ENCODE measurements at places on chromosomes 5 and 9.
A peak's percentile ranks its signal among the peaks of the same experiment; 100 is the strongest.

DNA sequence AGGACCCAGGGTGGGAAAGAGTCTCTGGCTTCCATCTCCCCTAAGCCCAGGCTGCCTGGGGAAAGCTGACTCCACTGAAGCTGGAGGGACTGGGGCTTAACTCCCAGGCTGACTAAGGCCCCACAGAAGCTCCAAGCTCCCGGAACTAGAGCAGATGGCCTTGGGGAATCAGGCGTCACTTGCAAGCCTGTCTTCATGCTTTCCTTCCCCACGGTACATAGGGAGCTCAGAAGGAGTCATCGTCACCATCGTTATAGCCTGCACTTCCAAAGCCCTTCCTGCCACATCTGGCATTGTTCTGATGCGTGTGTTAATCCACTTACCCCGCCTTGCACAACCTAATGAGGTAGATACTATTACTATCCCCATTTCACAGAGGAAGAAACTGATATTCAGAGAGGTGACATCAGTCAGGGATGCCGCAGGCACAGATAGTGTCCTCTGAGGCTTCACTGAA is 11.5 kb downstream of the AQP3 start:
- DNase-seq = no peak

GRCh38 chr9:22337261-22337660 is 109.4 kb upstream of the DMRTA1 start:
- no peak for DNase-seq

- DNase-seq = no peak
Observed at GRCh38 chr5:9168791-9169556, 376.9 kb downstream of the SEMA5A start.

GRCh38 chr9:137558127-137558526 is 6.4 kb downstream of the MRPL41 start:
- no peak for DNase-seq

DNA sequence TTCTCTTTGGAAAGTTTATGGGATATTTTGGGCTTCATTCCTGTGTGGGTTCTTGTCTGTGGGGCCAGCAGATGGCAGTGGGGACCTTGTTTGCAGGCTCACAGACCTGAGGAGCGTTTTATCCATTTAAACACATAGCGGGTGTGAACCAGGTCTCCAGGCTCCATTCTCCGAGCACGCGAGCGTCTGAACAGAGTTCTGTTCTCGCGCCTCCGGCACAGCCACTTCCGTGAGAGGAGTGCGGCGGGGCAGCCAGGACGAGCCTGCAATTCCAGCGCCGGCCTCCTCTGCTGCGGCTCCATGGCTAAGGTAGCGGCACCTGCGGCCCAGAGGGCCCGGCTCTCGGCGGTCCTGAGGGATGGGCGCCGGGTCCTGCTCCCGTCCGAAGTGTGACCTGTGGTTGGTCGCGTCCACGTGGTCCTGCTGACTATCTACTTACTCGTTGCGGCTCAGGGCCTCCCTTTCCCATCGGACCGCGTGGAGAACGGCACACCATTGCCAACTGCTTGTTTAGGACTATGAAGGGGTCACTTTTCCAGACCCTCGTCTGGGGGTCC is 7.3 kb downstream of the NRARP start:
- no peak for DNase-seq

DNA sequence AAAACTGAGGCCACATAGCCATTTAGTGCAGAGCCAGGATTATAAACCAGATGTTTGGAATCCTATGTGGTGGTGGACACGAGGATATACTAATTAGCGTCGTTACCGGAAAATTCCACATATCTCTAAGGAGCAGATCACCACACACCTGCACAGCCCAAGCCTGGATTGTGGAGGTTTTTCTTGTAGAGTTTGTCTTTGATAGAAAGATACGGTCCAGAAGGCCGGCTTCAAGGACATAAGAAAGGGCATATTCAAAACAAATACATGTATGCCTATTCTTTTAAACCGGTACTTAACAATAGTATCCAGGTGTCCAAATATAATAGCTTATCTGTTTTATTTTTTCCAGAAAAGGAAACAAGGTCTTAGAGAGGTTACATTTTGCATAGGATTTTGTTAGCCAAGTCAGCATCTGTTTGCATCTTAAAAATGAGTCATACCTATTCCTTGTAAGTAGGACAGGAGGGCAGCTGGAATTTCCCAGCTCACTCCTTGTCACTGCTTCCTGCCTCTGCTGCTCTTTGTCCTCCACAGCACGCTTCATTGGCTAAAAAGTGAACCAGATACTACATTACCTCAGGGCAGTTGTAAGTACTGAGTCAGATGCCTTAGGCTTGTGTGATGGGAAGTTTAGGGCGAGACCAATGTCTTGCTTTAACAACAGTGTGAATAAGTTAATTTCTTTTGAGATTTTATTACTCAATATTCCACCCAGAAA is 3.6 kb downstream of the TMC1 start:
- DNase-seq = no peak

- no peak for DNase-seq
Observed at GRCh38 chr5:54440456-54440893, 15.0 kb upstream of the HSPB3 start.

- DNase-seq = no peak
Observed at GRCh38 chr5:90131383-90132133, 278.0 kb downstream of the CETN3 start.

- DNase-seq = no peak
Observed at GRCh38 chr9:130288393-130288792, 22.8 kb downstream of the HMCN2 start.

- no peak for DNase-seq
Observed at GRCh38 chr5:50665091-50665490, 1.3 kb upstream of the PARP8 start.

GRCh38 chr5:156879665-156880285 is 29.7 kb downstream of the PPP1R2B start:
- DNase-seq = no peak

GRCh38 chr9:121858788-121859187 is 207.4 kb downstream of the DAB2IP start:
- no peak for DNase-seq

- DNase-seq = no peak
Observed at GRCh38 chr5:127001621-127002296, 28.6 kb downstream of the MARCHF3 start.

DNA sequence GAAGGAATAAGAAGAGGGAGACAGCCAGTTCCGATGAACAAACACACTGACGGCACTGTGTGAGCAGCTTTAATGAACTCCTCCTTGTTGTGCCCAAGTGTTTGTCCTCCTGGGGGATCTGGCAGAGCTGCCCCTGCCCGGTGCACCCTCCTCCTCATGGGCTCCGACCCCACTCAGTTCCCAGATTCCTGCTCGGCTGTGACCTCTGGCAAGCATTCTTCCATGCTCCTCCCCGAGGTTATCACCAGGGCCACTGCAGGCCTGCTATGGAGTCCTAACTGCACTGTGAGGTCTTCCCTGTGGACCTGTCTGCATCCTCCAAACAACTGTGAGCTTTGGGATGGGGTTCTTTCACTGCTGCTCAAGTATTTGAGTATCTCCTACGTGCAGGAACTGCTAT is 142.2 kb downstream of the DCP2 start:
- DNase-seq = no peak

DNA sequence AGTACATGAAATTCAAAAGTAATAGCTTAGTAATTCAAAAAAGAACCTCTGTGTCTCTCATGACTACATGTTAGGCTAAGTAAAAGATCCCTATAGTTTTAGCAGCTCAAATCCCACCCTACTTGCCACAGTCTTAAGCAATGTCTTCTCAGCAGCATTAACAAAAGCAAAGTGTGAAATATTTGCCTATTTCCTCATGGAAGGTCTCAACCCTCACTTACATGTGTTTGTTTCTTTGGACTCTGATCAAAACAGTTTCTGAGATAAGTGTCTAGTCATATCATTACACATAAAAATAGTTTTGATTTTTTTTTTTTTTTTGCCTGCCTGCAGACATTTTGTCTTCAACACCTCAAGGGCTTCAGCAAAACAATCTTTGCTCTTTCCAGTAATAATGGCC is 310.5 kb downstream of the CETN3 start:
- DNase-seq = no peak

DNA sequence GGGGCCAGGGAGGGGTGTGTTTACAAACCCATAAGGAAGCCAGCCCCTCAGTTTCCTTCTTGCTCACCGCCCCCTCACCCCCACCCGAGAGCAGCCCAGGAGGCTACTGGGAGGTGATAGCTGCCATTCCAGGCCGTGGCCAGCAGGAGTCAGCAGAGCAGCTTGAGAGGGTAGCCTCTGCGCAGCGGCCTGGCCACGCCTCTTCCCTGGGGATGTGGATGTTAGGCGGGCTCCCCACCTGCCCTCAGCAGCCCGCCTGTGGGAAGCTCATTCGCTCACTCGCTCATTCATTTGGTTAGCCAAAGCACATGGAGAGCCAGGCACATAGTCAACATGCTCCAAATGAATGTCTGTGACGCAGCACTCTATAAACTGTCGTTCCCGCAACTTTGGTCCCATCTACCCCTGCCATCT is 6.1 kb upstream of the DPM2 start:
- peak; percentile 54 for DNase-seq

GRCh38 chr5:139138809-139139208 is 59.4 kb downstream of the SIL1 start:
- no peak for DNase-seq

- peak; percentile 38 for DNase-seq
Observed at GRCh38 chr9:95023217-95024003, 294.1 kb downstream of the FANCC start.

GRCh38 chr5:146203872-146204192 is 427 bp downstream of the RBM27 start:
- DNase-seq = no peak

DNA sequence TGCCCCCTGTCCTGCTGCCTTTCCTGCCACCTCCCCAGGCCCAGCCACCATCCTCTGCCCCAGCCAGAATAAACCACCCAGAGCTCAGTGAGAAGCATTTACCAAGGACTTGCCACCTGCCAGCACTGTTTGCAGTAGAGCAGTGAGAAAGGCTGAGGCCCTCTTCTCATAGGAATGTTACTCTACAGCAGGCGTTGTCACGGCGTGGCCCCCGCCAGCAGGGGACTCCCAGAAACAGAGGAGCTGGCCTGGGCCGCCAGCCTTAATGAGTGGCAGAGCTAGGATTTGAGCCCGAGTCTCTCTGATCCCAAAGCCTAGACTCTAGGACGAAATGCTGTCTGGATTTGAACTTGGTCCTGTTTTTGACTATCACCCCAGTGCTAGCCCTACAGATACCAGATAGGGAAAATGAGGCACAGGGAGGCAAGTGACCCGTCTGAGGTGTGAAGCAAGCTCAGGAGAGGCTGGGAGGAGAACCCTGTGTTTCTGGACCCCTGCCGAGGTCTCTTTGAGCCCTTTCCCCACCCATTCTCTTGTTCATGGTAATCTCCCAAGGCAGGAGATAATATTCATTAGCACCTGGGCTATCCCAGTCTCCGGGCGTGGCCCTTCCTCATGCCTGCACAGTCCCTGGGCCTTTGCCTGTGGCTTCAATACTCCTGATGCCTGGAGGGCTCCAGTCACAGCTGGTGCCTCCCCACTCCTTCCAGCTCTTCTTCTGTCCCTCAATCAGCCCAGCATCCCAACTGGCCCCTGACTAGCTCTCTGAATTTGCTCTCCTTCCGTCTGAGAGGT is 30.7 kb downstream of the HRH2 start:
- no peak for DNase-seq

- DNase-seq = peak; percentile 24
Observed at GRCh38 chr5:65721720-65722574, at the start of the genes NLN and SGTB. TSS of gene NLN (plus strand) at chr5:65722205. CDS start at chr5:65722374, 169 bp downstream. TSS of gene SGTB (minus strand) at chr5:65722109. CDS start at chr5:65720807, 1,302 bp downstream.

DNA sequence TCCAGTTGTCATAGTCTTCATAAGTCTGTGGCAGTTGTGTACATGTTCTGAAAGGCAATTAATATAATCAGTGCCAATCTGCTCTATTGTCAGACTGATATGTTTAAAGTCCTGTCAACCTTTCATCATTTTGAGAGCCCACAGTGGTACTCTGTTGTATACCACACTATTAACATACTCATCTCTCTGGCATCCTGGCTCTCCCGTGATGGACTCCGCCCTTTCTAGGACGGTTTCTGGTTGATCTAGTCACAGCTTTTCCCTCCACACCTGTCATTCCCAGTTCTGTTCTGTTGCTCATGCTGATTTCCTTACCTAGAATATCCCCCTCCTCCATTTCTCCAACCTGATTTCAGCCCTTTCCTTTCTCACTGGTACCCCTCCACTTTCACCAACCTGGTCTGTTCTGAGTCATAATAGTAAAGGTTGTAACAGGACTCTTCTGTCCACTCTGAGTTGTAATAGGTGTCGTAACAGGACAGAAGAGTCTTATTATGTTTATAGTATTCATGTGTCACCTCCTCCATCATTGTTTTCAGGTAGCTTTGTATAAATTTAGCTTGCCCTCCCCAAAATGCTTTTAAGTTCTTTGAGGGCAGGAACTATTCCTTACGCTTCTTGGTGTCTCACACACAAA is 4.1 kb downstream of the PTCD2 start:
- DNase-seq = no peak

- DNase-seq = peak; percentile 93
Observed at GRCh38 chr9:128098297-128099230, 29.0 kb downstream of the PTGES2 start.

GRCh38 chr9:34233672-34234071 is 54.8 kb downstream of the UBAP1 start:
- DNase-seq = no peak

DNA sequence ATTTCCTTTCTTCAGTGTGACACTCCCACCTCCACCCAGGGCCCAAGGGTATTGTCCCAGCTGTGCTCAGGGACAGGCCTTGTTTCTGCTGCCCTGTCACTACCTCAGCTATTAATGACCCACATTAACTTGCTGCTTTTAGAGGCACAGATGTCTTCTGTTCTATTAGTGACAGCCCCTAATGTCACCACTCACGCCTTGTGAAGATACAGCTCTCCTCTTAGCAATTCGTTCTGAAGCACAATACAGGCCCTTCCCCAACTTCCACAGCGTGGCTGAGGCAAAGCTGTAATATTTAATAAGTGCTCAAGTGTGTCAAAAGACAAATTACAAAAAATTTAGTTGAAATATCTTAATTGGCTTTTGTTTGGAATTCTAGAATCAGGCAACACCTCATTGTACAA is 44.7 kb upstream of the HMGCS1 start:
- DNase-seq = no peak

GRCh38 chr5:137300411-137301240 is 198.5 kb downstream of the SPOCK1 start:
- DNase-seq = no peak

GRCh38 chr5:53463909-53464621 is 16.4 kb upstream of the FST start:
- no peak for DNase-seq

GRCh38 chr5:111083323-111083722 is 8.8 kb upstream of the WDR36 start:
- no peak for DNase-seq

DNA sequence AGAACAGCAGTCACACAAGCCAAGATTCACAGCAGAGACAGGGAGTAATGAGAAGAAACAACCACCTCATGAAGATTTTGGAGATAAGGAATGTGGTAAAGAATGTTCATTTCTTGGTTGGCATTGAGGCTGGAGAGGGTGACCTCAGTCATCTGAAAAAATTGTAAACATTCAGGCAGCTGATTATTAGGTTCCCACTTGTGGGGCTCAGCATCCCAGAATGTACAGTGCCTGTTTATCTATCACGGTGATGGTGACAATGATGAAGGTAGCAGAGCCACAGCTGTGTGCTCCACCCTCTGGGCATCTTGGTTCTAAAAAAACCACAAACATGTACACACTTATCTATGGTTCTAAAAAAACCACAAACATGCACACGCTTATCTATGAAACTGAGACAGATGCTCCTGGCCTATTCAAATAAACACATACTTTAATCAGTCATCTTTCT is 143.9 kb upstream of the MOCS2 start:
- no peak for DNase-seq

Data from thoracic aorta (tissue), 2 donors.